ENCODE measurements at places on chromosomes 11 and 22.

DNA sequence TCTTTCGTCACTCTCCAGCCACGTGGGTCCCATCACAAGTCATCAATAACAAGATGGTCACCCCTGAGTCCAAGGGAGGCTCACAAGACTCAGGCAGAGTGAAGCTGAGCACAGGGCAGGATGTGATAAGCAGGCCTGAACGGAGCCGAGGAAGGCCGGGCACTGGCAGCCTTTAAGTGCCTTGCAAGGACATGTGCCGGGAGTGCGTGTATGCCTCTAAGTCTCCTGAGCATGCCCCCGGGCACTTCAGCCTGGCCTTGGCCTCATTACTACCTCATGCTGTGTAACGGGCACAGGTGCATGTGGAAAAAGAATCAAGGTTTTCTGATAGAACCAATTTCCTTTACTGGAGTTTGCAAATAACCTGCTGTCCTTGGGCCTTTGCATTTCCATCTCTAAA is 55.8 kb downstream of the UBASH3B start:
- DNase-seq, result no peak

- DNase-seq, result no peak
Measured at GRCh38 chr11:40134820-40135570, 1324.5 kb downstream of the LRRC4C start.

- DNase-seq, result no peak
Measured at GRCh38 chr11:128686021-128686741, 7.7 kb upstream of the FLI1 start.

DNA sequence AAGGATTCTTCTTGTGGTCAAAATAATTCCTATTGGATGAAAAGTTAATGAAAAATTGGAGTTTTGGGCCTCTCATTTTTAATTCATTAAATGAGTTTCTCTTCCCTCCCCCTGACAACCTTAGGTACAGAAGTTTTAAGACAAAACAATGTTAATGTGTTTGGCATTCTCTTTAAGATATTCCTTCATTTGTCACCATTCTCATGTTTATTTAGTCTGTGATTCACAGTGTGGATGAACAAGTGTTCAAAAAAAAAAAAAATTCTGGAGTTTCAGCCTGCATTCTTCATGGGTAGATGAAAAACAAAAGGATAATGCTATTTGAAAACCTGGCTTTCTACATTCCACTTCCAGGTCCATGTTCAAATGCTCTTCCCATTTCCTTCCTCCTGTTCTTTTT is 172.6 kb upstream of the LUZP2 start:
- DNase-seq, result no peak

DNA sequence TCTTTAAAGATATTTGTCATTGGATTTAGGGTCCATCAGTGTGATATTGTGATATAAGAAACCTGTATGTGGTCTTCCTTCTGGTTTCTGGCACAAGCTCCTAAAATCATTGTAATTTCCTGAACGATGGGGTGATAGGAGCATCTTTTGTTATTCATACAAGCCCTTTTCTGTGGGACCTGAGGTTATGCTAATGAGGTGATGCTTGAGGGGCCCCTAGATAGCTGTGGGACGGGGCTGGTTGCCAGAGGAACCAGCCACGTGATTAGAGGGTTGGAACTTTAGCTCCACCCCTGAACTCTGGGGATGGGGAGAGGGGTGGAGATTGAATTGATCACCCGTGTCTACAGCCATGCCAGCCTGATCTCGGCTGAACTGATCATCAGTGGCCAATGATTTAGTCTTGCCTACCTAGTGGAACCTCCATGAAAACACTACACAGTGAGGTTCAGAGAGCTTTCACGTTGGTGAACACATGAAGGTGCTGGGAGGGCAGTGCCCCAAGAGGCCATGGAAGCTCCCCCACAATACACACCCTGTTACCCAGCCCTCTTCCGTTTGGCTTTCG is 62.8 kb downstream of the BCR start:
- DNase-seq, result peak; percentile 65

GRCh38 chr11:121571506-121571905 is 118.7 kb upstream of the SORL1-AS1 start:
- no peak for DNase-seq
